ENCODE measurements at places on chromosomes 3 and 15.

DNA sequence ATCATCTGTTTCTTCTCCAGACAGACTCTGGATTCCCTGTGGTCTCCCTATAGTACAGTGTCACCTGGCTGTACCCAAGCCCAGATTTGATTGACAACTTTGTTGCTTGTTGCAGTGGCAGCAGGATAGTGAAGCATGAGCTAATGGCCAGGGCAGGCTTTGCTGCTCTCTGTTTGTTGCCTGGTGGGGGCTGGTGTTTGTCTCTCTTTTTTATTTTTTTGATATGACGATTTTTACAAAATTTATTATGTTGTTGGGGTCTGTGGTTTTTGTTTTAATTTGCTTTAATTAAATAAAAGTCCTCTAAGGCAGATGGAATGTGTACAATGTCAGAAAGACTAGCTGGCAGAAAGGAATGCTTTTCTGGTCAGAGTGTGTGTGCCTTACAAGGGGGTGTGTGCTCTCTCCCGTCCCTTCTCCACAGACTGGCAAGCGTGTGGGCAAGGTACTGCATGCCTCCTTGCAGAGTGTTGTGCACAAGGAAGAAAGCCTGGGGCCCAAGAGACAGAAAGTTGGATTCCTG, 15.2 kb upstream of the CLEC3B start:
- no peak for DNase-seq

GRCh38 chr3:194985031-194985578, 285.9 kb downstream of the XXYLT1 start:
- DNase-seq, result peak; percentile 35

GRCh38 chr3:143885780-143886427, 37.6 kb upstream of the SLC9A9 start:
- peak; percentile 37 for DNase-seq

GRCh38 chr3:135097276-135097946, 302.4 kb downstream of the EPHB1 start:
- no peak for DNase-seq

- DNase-seq, result no peak
Measured at GRCh38 chr15:73959801-73960200, 32.3 kb downstream of the STOML1 start.

GRCh38 chr15:60076045-60076444, 71.9 kb downstream of the FOXB1 start:
- no peak for DNase-seq

- DNase-seq, result no peak
Measured at GRCh38 chr15:31298707-31299172, 27.9 kb upstream of the KLF13 start.

DNA sequence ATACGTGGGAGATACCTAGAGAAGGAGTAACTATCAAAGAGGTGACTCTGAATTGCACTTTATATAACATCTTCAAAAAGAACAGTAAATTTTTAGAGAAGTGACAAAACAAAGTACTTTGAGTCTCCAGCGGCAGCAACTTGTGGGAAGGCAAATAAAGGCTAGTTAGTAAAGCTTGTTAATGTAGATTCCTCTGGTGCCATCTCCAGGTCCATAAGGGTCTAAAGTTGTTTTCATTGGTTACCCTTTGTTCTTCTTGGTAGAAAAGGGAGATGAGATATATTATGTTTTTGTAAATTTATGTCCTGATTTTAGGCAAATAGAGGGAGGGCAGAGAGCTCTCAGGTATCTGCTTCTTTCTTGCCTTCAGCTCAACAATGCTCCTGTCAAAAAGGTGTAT, 161.6 kb downstream of the MYRIP start:
- peak; percentile 14 for DNase-seq
